ENCODE measurements at places on chromosomes 6 and 20.

DNA sequence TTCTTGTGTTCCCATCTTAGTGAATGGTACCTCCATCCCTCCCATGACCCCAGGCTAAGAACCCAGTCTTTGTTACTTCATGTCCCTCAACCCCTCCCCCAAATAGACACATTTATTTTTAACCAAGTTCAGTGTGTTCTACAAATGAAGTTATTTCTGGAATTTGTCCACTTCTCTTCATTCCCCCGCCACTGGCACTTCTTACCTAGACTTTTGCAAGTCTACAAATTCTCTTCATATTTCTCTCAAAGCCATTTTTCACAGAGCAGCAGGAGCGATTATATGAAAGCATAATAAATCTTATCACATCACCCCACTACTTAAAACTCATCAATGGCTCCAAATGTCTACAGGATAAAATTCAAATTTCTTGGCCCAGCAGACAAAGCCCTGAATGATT lies 131.4 kb downstream of the BTBD9 start:
- no peak for DNase-seq

GRCh38 chr20:59159493-59160376 lies 3.9 kb upstream of the ZNF831 start:
- DNase-seq: no peak

DNA sequence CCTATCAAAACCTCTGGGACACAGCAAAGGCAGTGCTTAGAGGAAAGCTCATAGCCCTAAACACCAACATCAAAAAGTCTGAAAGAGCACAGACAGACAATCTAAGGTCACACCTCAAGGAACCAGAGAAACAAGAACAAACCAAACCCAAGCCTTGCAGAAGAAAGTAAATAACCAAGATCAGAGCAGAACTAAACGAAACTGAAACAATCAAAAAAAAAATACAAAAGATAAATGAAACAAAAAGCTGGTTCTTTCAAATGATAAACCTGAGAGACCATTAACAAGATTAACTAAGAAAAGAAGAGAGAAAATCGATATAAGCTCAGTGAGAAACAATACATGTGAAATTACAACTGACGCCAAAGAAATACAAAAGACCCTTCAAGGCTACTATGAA lies 34.8 kb upstream of the RUNX2 start:
- DNase-seq: no peak

- DNase-seq: no peak
These were observed 96.9 kb upstream of the BTBD3 start for GRCh38 chr20:11820838-11821237.

GRCh38 chr6:3323696-3324261 lies 65.0 kb downstream of the PSMG4 start:
- no peak for DNase-seq
